ENCODE measurements at places on chromosomes 5 and 9. TPM values are rescaled to one million over a fixed set of nuclear protein-coding genes. Genes with fewer than 3 reads are reported as not detected.

DNA sequence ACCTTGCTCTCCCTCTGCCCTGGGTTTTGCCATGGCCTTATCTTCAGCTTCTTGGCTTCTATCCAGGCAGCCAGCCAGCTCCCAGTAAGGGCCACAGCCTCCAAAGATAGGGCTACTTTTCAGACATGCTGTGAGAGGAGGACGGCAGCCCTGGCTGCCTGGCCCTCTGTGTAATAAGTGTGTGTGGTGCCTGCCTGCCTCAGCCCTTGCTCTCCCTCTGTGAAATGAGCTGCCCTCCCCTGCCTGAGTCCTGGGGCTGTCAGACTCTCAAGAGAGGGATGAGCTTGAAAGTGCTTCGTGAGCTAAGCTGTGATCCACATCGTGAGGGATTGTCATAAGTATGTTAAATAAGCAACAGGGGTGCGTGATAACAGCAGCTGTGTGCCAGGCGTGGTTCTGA lies 8.1 kb downstream of the NDST1 start:
- peak; percentile 79 for DNase-seq

The PCDHB6 gene
- polyA plus RNA-seq = not detected

DNA sequence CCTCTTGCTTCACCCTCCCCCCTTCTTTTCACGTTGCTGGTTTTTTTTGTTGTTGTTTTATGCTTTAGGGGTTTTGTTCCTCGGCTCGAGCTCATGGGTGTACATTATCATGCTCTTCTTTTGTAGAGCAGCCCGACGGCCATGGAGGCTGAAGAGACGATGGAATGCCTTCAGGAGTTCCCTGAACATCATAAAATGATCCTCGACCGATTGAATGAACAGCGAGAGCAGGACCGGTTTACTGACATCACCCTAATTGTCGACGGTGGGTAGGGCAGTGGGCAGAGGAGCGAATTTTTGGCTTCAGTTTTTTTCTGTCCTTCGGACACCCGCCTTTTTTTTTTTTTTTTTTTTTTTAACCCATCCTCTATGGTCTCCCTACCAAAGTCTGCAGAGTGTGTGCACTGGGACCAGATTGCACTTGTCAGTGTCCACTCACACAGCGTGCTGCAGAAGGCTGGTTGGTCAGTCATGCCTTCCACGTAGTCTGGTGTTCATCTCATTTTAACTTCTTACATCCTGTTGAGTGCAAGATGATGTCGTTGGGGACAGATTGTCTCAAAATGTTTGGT lies 1.3 kb downstream of the ZNF131 start:
- DNase-seq = peak; percentile 33

- no peak for DNase-seq
Observed at GRCh38 chr9:133139246-133140173, 18.5 kb upstream of the RALGDS start.

The CEL gene
- 463 TPM for polyA plus RNA-seq

The LCN9 gene
- polyA plus RNA-seq = not detected

DNA sequence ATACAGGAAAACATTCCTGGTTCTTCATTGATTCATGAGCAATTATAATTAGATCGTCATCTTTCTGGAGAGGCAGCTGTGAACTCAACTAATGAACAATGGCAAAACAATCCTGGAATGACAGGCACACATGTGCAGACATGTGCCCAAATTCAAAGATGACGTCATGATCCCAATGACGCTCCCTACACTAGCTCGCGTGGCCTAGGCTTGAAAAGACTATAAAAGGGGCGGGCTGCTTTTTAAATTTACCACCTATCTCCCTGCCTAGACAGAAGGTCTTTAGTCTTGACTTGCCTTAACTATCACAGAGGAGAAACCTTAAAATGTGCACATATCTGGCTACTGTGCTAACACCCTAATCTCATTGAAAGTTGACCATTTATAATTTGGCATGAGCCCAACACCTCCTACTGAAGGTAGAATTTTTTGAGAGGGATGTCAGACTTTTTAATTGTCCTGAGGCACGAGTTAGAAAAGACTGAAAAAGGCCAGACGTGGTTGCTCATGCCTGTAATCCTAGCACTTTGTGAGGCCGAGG lies 88.2 kb downstream of the PRRT1B start:
- DNase-seq = no peak

- no peak for DNase-seq
Observed at GRCh38 chr9:72276429-72276828, 88.6 kb downstream of the ZFAND5 start.

GRCh38 chr9:111023128-111023527 lies 15.1 kb downstream of the LPAR1 start:
- no peak for DNase-seq

- no peak for DNase-seq
Observed at GRCh38 chr9:129640871-129641749, 841 bp downstream of the ASB6 start.

The FSTL4 gene
- not detected for polyA plus RNA-seq

DNA sequence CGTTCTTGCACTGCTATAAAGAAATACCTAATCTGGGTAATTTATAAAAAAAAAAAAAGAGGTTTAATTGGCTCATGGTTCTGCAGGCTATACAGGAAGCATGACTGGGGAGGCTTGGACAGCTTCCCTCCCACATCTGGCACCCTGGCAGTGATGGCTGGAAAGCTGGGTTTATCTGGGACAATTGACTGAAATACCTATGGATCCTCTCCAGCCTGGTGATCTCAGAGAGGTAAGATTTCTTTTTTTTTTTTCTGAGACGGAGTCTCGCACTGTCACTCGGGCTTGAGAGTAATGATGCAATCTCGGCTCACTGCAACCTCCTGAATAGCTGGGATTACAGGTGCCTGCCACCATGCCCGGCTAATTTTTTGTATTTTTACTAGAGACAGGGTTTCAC lies 22.7 kb upstream of the UGCG start:
- DNase-seq = no peak

- DNase-seq = no peak
Observed at GRCh38 chr5:127705120-127705892, 2.1 kb downstream of the CCDC192 start.

DNA sequence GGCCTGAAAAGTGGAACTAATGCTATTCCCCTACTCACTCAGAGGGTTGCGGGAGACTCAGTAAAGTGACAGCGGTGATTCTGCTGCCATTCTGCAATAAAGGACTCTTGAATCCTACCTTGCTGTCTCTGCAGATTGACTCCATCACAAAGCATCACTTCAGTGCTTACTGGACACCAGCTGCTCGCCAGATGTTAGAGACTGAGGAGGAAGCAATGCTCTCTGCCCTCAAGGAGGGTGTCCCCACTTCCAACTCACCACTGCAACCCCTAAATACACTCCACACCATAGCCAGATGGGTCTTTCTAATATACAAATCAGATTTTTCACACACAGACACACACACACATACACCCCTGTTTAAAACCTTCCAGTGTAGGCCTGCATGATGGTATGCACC lies 21.4 kb downstream of the TTLL11 start:
- DNase-seq = no peak

GRCh38 chr9:69174616-69175463 lies 763 bp downstream of the TJP2 start:
- DNase-seq = peak; percentile 32

The INSL4 gene
- polyA plus RNA-seq = not detected

The PCDHGB6 gene
- polyA plus RNA-seq = not detected

- peak; percentile 60 for DNase-seq
Observed at GRCh38 chr9:126658201-126658825, 44.6 kb downstream of the LMX1B start.

DNA sequence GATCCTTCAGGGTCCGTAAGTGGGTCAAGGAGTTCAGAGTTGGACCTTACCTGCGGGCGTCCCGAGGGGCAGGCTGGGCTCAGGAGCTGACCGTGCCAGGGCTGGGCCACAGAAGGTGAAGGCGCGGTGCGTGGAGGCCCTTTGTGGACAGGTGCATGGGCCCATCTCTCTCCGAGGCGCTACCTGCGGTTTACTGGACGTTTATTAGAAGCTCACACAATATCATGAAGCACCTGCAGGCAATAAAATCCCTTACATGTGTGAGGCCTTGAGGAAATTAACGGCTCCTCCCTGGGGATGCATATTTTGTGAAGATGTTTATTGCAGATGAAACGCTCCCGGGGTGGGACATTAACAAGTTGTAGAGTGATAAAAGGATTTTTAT lies 79.8 kb upstream of the LMX1B start:
- DNase-seq = no peak

DNA sequence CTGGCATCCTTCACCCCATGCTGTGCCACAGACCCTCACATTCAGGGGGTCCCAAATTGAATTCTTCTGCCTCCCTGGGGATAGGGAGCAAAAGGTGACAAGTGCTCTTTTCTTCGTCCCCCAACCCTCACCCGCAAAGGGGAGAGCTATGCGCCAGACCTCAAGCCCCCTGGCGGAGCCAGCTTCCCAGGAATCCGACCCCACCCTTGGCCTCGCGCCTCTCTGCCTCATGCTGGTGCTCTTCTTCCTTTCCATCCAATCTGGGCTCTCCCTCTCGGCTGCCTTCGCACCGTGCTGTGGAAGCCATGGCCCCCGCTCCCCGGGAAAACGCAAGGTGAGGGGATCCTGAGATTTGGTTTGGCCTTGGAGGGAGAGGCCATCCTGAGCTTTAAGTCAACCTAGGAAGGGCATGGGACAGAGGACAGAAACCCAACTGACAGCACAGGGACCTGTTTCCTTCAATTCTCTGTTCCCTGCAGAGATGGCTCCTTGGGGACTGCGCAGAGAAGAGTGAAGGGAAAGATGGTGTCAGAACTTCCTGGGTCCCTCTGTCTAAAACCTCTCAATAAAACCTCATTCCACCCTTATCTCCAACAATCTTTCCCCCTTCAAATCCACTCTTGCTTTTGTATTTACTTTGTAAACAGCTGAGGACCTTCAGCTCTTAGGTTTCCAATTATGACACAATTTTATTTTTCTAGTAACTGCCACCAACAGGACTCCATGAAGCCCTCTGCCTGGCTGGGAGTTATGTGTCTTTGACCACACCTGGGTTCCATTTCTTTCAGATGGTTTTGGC lies 36.3 kb upstream of the CRB2 start:
- no peak for DNase-seq

The NPR2 gene
- 1.6 TPM for polyA plus RNA-seq

DNA sequence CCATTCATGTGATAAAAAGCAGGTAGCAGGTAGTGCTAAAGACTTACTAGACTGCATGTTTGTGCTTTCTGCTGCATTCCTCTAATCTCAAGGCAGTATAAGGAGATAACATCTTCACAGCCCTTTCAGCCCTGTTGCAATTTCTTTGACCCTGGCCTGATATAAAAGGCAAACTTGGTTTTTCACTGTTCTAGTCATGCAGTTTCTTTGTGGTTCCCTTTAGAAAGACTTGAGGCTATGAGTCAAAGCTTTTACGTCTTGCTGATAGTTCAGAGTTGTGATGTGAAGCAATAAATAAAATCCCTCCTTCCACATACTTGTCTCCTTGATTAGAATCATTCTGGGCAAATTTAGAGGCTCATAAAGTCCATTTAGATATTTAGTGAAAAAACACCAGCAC lies 88.6 kb upstream of the CDKN2B start:
- peak; percentile 68 for DNase-seq

- DNase-seq = no peak
Observed at GRCh38 chr5:15573590-15573989, 73.6 kb downstream of the FBXL7 start.

- peak; percentile 93 for DNase-seq
Observed at GRCh38 chr9:22088717-22089061, 79.6 kb upstream of the CDKN2B start.

- no peak for DNase-seq
Observed at GRCh38 chr5:124935065-124935464, 188.6 kb upstream of the ZNF608 start.

DNA sequence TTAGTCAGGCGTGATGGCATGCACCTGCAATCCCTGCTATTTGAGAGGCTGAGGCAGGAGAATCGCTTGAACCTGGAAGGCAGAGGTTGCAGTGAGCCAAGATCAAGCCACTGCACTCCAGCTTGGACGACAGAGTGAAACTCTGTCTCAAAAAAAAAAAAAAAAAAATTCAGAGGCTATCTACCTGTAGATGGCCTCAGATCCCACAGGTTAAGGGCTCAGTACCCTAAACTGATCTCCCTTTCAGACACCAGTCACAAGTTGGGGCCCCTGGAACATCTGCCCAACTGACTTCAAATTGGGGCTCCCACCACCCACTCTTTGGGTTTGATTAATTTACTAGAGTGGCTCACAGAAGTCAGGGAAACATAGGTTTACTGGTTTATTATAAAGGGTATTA lies 65.4 kb upstream of the ERCC6L2 start:
- DNase-seq = no peak

GRCh38 chr5:133746834-133747233 lies 134.5 kb upstream of the FSTL4 start:
- DNase-seq = no peak

The PCDHB13 gene
- polyA plus RNA-seq = 0.71 TPM

DNA sequence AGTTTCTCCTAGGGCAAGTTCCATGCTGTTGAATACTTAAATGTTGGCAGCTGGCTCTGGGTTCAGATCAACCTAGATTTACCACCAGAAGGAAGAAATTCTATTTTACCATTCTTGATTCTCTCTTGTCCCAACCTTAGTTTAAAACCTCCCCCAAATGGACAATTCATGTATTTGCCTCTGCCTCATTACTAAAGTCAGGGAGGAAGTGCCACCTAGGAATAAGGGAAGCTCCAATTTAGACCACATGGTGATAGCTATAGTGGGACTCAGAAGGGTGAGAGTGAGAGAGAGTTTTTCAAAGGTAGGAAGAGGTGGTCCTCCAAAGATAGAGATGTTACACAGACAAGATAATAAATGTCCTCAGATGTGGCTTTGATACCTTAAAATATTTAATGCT lies 53.4 kb upstream of the PAM start:
- DNase-seq = no peak

DNA sequence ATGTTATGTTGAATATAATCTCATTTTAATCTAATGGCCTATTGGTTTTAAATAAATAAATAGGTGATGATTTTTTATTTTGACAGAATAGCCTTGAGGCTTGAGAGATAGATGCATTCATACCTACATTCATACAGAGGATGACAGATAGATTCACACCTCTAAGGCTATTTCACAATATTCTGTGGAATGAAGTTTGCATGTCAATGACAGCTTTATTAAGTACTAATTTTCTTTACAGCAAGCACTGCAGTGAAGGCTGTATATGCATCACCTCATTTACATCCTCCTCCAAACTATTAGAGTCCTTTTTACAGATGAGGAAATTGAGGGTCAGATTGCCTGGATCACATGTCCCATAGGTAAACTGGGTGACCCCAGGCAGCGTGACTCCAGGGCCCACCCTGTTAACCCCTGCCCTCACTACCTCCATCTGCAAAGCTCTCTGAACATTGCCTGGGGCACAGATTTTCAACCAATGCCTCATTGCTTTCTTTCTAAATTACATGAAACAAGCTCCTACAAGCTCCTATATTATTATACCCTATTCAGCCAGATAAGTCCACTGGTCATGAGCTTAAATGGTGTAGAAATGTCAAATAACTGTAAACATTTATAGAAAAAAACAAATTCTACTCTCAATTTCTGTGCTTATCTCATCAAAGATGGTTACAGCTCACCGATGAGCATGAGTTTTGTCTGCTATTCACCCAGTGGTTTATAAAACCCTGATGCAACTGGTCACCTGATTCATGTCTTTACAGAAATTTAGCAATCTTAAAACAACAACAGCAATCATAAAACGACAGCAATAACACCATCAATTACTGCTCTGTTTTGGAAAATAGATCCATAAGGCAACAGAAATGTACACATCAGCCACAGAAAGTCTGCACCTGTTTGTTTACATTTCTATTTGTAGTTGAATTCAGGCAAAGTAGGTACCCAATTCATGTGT lies 338.0 kb downstream of the NSG2 start:
- peak; percentile 3 for DNase-seq

- DNase-seq = no peak
Observed at GRCh38 chr5:138974227-138975063, 99.3 kb upstream of the LRRTM2 start.

The ERP44 gene
- polyA plus RNA-seq = 16.1 TPM
